CD4-positive, alpha-beta T cell treated with Interleukin-17A for 4 hours (primary cell): ENCODE measurements at places on chromosomes 7 and 10.

DNA sequence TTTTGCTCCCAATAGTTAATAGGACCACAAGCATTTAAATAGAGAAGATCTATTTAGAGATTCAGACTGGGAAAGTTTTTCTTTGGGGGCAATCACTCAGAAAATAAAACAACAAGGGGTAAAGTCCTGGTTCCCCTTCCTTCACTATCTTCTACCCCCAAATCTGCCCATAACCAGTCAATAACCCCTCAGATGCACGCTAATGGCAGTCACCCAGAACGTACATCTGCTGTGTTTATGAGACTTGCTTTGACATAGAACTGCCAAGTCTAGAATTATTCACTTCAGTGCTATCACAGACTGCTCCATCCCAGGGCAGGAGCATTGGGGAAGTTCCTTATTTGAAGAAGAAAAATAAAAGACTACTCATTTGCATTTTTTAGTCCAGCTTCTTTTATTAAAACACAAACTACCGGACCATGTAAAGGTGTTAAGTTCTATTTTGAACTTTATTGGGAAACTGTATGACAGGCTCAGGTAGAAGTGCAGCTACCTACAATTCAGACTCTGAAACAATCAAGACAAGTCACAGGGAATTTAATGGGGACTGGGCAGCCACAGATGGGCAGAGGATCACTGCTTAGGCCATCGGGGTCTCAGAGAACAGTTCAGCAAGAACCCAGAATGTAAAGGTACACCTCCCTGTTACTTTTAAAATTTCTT, 38.4 kb downstream of the ANK3 start:
- no peak for DNase-seq

GRCh38 chr10:22620929-22621328, 93.4 kb downstream of the PIP4K2A start:
- no peak for DNase-seq

GRCh38 chr10:128912568-128913311, 554.3 kb upstream of the MGMT start:
- no peak for DNase-seq

DNA sequence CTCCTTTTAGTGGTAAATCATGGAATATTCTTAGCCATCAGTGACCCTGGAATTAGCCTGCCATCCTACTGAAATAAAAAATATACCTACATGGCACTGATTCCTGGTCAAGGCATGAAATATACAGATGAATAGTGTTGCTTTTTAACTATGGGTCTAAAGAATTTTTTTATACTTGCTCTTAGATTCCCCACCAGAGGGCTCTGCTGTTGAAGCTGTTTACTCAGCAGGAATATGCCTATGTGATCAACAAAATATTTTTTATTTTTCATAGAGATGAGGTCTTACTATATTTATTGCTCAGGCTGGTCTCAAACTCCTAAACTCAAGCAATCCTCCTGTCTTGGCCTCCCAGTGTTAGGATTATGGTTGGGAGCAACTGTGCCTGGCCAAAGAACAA, 13.5 kb downstream of the ZC3HC1 start:
- no peak for DNase-seq

DNA sequence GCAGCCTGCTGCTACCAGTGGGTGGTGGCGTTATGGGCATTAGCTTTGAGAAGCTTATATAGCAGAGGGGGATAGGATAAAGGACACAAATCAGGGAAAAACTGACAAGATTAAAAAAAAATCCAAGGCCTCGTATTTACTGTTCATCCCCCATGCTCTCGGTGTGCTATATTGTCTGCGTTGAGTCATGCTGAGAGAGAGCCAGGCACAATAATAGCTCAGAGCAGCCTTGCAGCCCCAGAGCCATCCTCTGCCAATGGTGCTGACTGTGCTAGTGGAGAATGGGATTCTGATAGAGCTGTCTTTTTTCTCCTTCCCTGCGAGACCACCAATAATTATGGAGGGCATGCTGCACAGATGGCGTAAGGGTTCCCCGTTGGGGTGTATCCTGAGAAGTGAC, 51.7 kb upstream of the FZD1 start:
- DNase-seq, result no peak

DNA sequence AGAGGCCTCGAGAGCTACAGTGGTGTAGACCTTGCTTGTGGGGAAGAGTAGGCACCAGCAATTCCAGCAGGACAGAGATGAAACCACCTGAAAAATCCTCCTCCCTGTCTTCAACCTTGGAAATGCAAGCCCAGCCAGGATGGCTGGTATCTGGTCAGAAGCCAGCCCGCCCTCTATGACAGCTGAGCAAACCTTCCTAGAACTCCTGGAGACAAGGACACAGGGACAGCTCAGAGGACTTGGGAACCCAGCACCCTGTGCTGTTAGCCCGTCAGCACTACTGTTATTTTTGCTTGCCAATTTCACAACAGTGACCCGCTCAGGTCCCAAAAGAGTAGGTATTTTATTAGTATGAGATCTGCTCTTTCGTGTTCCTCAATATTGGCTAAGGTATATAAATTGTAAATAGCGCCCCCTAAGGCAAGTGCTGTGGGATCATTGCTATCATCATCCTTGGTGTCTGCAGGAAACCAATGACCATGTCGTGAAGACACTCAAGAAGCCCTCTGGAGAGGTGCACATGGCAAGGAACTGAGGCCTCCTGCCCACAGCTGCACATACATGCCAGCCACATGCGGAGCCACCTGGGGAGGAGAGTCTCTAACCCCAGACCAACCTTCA, 156.5 kb upstream of the CHST15 start:
- DNase-seq, result no peak
